ENCODE measurements at places on chromosomes 4 and X.

- DNase-seq: no peak
These were observed 91.4 kb downstream of the KLHL13 start for GRCh38 chrX:118025226-118025625.

DNA sequence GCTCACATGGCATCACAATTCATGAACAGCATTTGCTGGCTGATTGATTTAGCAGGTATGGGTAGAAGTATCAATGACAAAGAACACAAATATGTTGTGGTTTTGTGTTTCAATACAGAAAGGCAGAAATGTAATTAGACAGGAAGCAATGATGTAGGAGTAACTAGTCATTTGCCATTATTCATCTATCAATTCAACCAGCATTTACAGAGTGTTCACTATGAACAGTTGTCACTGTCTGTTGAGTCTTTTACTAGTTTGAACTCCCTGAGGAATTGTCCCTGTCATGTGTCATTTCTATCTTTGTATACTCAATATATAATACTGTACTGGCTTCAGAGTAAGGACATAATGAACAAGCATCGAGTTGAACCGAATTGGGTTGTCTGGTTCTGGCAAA, 51.5 kb upstream of the ARHGAP24 start:
- DNase-seq: no peak

DNA sequence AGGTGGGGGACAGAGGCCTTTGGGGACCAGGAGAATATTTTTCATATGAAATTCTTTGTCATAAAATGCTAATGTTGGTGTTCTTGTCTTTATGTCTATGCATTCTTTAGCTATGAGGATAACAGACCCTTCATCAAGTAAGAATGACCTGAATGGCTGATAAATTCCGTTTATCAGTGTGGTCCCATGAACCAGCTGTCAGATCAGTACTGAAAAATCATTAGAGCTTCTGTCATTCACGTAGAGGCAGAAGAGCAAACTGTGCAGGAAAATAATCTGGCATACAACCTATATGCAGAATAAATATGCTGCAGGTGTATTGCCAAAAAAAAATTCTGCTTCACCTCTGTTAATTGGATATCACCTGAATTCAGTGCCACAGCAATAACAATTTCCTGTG, 828.6 kb downstream of the ADGRL3 start:
- no peak for DNase-seq

DNA sequence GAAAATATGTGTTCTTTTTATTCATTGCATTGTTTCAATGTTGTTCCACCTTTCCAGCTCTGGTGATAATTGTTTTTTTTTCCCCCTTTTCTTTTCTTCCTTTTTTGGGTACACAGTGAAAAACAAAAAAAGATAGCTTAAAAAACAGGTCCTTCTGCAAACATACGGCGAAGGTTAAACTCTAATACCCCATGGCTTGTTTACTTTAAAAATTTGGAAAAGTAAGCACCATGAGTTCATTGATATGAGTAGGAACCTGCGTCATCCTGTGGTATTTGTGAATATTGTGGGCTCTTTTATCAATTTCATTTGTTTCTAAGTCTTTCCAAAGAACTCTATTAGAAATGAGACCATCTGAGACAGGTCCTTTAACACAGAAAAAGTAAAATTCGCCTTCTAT, 123.5 kb downstream of the CHRNA9 start:
- DNase-seq: no peak

DNA sequence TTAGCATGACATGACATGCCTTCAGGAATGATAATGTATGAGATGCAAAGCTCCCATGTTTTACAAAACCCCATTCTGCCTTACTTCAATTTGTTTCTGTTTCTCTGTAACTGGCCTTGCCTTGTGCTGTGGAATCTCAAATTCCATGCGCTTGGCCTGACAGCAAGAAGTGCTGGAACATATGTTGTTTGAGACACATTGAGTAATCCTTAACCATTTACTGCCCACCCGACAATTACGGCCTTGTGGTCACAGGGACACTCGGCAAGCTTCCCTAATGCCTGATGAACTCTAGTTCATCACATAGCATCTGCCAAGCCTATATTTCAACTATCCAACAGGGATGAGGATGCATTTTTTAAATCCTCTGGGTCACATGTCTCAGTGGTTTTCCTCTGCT, 226.4 kb upstream of the CASK start:
- peak; percentile 49 for DNase-seq

- DNase-seq: no peak
These were observed 570.9 kb downstream of the ADGRL3 start for GRCh38 chr4:61771056-61771455.
